Femur (tissue), 1 donor: ENCODE measurements at places on chromosomes 7 and 10.
A peak's percentile ranks its signal among the peaks of the same experiment; 100 is the strongest.

DNA sequence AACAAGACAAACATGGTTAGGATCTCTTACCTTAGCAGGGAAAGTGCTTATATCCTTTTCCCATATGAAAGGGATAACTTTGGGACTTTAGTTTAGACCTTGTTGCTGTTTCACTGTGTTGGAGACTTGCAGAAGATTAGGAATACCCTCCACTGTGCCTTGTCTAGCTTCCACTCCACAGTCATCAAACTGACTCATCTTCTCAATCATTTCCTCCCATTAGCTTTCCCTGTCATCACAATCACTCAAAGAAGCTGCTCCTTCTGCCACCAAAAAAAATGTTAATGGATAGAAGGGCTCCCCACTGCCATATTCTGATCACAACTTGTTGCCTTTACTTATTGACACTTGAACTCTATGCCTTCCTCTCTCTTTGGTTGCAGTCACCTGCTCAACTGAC, 16.8 kb downstream of the GNG11 start:
- DNase-seq, result no peak

DNA sequence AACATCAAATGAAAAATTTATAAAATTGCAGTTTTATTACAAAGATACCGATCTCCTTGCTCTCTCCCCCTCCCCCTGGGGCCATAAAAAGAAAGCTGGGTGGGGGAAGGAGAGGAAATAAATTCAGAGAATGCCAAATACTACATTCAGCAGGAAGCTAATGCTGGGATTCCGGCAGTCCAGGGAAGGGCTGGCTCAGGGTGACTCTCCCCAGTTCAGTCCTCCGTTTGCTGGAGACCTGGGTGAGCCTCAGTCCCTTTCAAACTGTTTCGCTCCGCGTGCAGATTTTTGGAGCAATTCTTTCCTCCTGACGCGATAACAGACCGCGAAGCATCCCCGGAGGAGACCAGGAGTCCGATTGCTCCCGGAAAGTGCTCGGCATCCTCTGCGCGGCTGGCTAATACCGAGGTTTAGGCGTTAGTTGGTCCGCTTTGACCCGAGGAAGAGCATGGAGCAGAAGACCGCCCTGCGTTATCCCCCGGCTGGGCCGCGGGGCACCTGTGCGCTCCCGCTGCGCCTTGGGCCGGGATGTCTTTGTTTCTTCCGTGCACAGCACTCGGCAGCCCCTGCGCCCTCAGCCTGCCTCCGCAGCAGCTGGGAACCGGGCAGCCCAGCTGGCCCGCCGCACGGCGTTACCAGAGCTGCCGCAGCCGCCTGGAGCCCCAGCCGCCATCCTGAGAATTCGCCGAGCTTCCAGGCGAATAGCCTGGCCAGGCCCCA, 3.9 kb upstream of the HOXA2 start:
- peak; percentile 48 for DNase-seq

DNA sequence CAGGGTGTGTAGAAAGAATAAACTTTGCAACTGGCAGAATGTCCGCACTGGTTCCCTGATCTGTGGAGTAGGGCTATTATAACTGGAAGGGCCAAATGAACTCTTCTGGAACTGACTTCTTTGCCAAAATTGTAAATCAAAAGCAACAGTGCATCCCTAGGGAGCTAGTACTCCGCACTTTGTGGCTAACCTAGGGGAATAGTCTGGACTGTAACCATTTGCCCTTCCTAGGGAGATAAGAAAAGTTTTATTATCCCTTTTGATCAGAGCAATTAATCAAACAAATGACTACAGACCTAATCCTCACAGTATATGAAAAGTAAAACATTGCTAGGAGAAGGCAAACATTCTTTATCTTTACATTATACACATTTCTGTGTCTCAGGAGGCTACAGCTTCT, 45.5 kb upstream of the STEAP1B start:
- DNase-seq, result no peak

DNA sequence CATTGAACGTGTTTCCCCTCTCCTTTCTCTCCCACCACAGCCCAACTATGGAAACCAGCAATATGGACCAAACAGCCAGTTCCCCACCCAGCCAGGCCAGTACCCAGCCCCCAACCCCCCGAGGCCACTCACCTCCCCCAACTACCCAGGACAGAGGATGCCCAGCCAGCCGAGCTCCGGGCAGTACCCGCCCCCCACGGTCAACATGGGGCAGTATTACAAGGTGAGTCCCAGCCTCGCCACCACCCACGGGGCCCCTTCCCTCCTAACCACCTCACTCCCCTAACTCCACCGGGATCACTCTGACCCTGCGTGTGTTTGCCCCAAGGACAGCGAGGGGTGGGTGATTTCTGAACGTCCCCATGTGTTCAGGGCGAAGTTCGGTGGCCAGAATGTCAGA, 50.8 kb upstream of the PPIF start:
- DNase-seq, result no peak

DNA sequence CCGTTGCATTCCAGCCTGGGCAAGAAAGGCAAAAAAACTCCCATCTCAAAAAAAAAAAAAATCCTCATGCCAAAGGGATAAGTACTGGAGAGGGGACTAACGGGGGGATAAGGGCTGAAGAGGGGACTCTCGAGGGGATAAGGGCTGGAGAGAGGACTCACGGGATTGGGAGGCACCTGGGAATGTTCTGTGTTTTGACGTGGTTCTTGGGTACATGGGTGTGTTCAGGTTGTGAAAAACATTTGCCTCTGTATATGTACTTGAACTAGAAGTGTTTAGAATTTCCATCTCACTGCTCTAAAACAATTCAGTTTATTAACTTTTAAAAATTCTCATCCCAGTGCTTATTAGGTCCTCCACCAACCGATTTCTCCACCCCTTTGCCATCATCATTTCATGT, 4.5 kb downstream of the FKBP6 start:
- no peak for DNase-seq

DNA sequence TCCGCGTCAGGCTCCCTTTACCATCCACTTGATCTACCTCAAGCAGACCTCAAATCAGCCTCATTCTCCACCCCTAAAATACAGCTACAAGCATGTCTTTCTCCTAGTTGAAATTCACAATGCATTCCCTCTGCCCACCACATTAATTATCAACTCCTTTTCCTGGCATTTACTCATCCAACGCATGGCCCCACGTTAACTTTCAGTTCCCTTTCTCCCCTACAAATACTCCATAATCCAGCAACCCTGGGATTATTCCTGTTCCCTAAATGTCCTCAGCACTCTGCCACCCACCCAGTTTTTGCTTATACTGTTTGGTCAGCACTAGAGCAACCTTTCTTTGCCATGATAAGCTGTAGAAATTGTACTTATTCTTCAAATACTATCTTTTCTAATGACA, 5.7 kb upstream of the VIM start:
- no peak for DNase-seq

DNA sequence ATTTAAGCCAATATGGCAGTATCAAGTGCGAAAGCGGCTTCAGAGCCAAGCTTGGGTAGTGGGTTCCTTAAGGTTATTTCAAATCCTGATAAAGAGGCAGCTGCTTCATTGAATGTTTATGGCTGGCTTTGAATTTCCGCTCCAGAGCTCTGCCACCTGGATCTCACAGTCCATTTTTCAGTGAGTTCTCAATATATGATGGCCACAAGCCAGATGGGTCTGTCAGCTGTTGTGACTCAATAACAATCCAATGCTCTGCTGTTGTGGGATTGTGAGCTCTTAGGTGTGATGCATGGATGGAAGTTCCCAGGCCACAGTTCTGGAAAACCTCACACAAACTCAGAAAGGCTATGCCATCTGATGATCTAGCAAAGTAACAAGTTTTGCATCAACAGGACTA, 743.8 kb upstream of the LRRN3 start:
- no peak for DNase-seq

GRCh38 chr7:159086301-159086925, 58.3 kb downstream of the VIPR2 start:
- DNase-seq, result peak; percentile 3

GRCh38 chr7:80210400-80210799, 75.8 kb downstream of the GNAI1 start:
- DNase-seq, result no peak

DNA sequence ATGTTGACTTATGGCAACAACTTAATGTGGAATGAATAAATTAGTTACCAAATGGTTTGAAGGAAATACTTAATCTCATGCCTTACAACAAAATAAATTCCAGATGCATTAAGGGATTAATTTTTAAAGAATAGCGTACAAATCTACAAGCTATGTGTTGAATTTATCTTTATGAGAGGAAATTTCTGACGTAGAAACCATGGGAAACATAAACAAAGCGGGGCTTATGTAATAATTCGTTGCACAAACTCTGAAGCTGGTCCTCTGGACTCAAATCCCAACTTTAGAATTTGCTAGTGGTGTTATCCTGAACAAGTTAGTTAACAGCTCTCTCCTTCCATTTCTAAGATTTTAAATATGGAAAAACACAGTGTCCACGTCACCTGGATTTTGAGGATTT, 137.4 kb upstream of the CALCR start:
- no peak for DNase-seq

GRCh38 chr7:39623732-39624441, 515 bp downstream of the RALA start:
- peak; percentile 47 for DNase-seq

- DNase-seq, result peak; percentile 48
Measured at GRCh38 chr7:134792968-134793367, 13.5 kb downstream of the CALD1 start.

- DNase-seq, result peak; percentile 59
Measured at GRCh38 chr10:77084431-77085144, 553.0 kb downstream of the KCNMA1 start.

- DNase-seq, result no peak
Measured at GRCh38 chr7:80362677-80363076, 149.2 kb downstream of the GNAT3 start.

DNA sequence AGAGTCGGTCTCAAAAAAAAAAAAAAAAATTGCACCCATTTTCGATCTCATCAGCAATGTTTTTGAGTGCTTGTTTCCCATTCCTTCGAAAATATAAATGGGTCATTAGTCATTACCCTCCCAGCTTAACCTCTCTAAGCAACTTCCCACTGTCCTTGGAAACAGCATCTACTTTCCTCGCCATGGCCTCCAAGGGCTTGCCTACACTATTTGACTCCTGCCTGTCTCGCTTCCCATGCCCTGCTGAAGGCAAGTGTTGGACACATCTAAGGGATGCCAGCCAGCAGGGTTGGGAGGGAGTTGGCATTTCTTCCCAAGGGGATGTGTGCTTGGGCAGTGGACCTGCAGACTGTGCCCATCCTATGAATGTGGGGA, 12.7 kb upstream of the RHBDD2 start:
- DNase-seq, result no peak
